ENCODE measurements at places on chromosomes 2 and 18.

- DNase-seq, result no peak
Measured at GRCh38 chr18:39870591-39870990, 2084.4 kb upstream of the PIK3C3 start.

GRCh38 chr2:228164718-228165117 is 16.8 kb downstream of the SPHKAP start:
- DNase-seq, result no peak

DNA sequence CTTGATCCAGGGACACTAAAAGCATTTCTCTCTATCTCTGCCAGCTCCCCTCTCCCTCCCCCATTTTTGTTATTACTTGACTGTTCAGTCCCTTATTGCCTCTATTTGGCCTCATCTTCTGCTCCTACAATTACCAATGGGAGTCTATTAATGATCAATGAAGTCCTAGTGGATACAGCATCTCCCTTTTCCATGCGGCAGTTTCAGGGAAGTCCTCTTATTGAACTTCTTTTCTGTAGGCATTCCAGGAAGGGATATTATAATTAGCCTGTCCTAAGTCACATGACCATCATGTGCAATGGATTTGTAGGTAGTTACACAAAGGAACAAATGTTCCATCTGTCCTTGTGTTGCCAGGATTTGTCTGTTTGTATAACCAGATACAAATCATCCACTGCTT is 495.1 kb upstream of the CNTNAP5 start:
- no peak for DNase-seq

DNA sequence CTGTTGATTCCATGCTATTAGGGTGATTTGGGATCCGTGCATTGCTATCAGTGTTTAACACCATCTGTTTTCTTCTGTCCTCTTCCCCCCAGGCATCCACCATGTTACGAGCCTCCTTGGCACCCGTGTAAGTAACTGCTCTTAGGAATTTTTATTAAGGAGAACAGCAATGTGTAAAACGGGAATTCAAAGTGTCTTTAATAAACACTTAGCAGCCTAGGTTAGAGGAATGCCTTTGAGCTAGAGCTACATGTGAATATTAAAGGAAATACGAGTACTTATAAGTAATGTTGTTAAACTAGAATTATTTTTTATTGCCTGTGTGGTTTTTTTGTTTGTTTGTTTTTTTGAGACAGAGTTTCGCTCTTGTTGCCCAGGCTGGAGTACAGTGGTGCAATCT is 58.1 kb downstream of the ARMC9 start:
- no peak for DNase-seq

- no peak for DNase-seq
Measured at GRCh38 chr2:229196448-229196847, 74.6 kb downstream of the PID1 start.

GRCh38 chr2:151063271-151063670 is 198.4 kb downstream of the RBM43 start:
- DNase-seq, result no peak

- no peak for DNase-seq
Measured at GRCh38 chr18:78408623-78409022, 571.0 kb upstream of the SALL3 start.

DNA sequence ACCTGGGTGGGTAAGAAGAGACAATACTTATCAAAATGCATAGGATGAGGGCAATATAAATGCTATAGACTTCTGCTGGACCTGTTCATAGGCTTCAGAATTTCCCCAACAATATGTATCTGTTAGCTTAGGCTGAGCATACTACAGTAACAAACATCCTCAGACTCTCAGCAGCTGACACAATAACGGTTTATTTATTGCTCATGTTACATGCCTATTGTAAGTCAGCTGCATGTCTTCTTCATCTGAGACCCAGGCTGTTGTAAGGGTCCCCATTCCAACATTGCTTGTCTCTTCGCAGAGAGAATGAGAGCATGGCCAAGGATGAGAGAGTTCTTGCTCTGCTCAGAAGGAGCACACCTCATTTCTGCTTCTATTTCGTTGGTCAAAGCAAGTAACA is 150.7 kb downstream of the TMEM200C start:
- DNase-seq, result no peak

DNA sequence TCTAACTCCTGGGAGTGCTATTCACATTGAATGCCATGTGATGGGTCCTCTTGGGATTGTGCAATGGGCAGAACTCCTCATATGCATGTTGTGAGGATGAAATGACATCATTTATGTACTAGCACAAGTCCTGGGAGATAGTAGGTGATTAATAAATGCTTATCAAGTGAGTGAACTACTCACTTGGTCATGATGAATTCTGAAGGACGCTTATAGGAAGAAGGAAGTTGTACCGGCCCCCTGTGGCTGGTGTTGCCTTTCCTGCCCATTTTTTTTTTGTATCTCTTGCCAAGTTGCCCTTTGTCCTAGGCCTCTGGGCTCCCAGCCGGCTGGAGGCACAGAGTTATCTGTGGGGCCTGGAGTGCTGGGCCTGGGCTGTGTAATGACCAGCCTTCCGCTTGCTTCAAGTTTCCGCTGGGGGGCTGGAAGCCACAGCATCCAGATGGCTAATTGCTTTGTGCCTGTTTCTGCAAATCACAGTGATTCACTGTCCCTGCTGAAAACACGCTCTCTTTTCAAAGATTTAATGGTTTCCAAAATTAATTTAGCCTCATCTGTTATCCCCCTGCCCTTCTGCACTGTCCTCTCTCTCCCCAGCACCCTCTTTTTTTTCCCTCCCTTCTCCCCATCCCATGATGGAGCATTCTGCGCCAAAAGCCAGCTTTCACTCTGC is 33.7 kb upstream of the MRPL33 start:
- DNase-seq, result no peak

DNA sequence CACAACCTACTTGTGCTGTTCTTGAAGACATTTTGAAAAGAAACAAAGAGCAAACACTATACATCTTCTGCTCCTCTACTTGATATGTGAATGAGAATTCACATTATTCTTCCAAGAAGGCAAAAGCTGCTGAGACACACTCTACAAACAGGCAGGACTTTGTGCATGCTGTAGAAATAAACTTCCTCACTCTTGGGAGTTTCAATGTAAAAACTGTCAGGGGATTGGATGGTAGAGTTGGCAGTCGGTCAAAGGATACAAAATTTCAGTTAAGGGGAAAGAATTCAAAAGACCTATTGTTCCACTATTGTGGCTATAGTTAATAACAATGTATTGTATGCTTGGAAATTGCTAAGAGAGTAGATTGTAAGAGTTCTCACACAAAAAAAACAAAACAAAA is 196.3 kb downstream of the MC4R start:
- no peak for DNase-seq

- no peak for DNase-seq
Measured at GRCh38 chr2:136207030-136207623, 89.2 kb upstream of the CXCR4 start.
